Activated T-cell treated with anti-CD3 and anti-CD28 coated beads for 48 hours (primary cell): ENCODE measurements at places on chromosomes 5 and 9.

- no peak for DNase-seq
These were observed 92.9 kb upstream of the NEK6 start for GRCh38 chr9:124164811-124165210.

- DNase-seq, result no peak
These were observed 24.4 kb upstream of the MROH2B start for GRCh38 chr5:41095324-41096101.

DNA sequence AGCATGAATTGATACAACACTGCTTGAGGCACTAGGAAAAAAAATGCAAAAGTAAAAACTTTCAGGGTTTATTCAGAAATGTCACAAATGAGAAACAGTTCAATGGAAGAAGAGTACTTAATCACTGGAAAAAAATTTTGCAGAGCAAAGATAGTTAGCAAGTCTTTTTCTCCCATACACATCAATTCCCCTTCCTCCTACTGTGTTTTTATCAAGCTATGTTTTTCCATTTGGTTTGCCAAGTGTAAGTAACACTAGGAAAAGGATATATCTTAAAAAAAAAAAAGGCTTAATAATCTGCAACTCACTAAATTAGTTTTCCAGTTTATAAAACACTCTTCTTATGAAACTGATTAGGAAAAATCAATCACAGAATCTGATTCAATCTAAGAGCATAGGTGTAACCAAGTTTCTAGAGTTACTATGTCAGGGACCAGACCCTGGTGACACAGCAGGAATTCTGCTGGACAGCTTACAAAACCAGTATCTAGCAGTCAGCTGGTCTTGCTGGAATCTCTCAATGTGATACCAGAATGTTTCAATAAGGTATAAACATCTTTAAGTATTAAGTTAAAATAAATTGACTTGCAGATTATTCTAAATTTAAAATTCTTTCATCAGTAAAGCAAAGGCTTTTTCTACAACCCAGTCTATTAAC is 34.7 kb downstream of the RNF145 start:
- no peak for DNase-seq

DNA sequence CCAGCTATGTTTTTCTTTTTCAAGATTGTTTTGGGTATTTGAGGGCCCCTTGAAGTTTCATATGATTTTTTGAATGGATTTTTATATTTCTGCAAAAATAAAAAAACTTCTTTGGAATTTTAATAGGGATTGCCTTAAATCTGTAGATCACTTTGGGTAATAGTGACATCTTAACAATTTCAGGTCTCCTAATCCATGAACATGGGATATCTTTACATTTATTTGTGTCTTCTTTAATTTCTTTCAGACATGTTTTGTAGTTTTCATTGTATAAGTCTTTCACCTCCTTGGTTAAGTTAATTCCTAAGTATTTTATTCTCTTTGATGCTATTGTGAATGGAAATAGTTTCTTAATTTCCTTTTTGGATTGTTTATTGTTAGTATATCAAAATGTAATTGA is 79.1 kb downstream of the PPIC start:
- DNase-seq, result no peak

GRCh38 chr9:80885894-80886293 is 803.5 kb downstream of the TLE1 start:
- no peak for DNase-seq

GRCh38 chr5:66169534-66169933 is 25.4 kb downstream of the SREK1 start:
- no peak for DNase-seq

DNA sequence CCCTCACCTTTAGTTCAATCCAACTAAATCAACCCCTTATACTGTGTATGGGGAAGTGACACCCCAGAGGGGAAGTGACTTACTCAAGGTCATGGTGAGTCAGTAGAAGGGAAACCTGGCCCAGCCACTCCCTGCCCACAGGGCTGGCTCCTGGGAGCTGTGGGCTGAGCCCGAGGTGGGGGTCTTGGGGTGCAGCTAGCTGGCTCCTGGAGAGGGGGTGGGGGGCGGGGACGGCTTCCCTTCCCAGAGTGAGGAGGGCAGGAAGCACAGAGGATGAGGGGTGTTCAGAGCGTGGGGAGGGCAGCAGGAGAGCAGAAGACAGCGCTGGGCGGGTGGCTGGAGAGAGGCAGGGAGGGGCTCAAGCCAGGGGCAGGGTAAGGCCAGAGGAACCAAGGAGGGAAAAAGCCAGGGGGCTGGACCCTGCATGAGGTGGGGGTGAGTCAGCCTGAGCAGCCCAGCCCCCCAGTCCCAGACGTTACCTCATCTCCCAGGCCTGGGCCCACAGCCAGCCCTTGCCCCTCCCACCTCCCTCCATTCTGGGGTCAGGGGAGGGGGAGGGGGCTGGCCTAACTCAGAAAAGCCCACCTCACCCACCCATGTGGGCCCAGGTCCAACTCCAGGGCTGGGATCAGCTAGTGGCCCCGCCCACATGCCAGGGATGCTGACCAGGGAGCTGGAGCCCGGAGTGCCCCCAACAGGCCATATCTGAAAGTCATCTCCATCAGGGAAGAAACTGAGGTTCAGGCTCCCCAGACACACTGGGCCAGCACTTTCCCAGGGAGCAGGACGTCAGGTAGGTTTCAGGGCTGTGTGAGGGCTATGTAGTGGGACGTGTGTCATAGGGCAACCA is 2.8 kb downstream of the PDLIM7 start:
- DNase-seq, result no peak

DNA sequence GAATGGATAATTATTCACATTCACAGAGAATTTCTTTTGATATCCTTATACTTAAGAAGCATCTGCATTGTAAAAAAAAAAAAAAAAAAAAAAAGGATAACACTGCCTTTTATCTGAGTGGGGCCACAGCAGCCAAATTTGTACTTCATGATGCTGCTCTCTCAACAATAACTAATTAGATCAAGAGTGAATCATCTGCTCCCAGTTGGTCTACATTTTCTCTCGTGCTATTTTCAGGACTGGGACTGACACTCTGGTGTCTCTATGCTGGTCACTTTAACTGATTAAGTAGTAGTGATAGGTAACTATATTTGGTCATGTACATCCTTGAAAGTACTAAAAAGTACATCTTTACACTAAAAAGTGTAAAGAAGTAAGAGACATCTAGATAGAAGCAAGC is 90.1 kb downstream of the RFX3 start:
- DNase-seq, result no peak

DNA sequence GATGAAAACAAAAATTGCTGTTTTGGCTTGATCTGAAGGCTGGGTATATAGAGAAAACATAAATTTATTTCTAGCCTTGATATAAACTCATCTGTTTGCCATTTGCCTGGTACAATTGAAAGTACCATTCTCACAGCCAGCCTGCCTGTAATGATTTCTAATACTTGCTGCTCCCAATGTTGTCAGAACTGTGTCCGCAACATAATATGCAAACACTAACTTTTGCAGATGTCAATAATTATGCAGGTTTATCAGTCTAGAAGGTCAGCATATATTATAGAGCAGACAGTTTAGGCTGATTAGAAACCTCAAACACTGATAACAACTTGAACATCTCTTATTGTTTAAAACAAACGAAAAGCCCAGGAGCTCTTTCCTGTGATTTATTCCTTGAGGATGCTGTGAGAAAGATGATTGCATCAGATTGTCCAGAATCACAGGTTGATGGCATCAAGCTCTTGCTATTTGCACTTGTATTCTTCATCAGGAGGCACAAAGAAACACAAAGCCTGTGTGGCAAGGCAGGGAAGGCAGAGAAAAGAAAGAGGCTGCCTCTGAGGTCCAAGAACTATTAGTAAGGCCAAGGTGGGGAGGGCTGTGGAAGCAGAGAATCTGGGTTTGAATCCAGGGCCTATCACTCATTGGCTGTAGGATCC is 21.4 kb upstream of the HMHB1 start:
- DNase-seq, result no peak

DNA sequence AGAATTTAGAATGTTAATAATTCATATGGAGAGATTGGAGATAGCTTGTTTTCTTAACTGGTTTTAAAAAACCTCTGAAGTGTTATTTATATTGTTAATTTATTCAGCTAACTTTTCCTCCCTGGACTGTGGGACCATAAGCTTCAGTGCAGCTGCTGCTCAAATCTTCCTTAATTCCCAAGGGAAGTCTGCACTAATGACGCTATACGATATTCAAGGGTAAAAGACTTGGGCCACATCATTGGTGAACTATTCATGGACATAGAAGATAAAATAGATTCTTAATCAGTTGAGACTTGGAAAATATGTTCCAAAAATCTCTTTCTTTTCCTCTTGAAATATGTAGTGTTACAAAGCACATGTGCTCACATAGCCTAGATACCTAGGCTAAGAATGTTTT is 31.1 kb upstream of the GAS1 start:
- no peak for DNase-seq

DNA sequence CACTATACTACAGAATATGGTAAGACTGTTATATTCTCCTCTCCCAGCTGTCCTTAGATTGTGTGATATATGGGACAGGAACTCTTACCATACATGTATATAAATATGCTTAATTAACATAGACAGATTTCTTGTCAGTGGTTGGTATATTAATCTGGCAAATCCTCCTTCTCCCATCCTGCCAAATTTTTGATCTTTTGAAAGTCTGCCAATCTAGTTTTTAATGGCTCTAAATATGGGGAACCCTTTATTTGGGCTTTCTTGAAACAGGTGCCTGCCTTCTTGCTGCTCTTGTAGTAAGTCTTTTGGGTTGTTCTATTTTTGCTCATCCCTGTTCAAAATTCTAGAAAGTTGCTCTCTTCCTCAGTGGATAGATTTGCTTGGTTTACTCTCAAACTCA is 63.5 kb downstream of the SPATA31D1 start:
- no peak for DNase-seq

DNA sequence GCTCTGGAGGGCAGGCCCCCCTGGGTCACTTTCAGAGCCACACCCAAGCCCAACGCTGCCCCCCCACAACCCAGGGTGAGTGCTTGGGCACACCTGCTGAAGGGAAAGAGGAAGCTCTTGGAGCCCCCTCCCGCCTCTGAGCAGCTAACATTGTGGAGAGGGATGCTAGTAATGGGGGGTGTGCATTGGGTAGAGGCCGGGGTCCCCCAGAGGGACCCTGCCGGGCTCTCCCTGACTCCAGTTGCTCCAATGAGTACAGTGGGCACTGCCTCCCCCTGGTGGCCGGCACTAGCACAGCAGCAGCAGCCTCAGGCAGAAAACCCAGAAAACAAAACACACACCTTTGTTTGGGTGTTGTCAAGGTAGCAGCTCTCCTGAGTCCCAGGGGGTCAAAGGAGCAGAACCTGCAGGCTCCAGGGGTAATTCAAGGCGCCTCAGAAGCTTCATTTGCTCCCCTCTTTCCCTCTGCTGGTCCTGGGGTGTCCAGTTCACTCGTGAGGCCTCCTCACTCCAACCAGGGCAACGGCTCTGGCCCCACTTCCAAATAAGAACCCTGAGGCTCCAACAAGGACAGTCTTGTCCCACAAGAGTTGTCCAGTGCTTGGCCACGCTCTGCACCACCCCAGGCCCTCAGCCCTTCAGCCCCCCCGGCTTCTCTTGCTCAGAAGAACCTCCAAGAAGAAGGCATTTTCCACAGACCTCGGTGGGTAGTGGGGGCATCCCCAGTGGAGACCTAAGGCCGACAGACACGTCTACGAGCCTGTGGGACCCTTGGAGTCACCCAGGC is 16.1 kb downstream of the GBGT1 start:
- DNase-seq, result peak; percentile 73

DNA sequence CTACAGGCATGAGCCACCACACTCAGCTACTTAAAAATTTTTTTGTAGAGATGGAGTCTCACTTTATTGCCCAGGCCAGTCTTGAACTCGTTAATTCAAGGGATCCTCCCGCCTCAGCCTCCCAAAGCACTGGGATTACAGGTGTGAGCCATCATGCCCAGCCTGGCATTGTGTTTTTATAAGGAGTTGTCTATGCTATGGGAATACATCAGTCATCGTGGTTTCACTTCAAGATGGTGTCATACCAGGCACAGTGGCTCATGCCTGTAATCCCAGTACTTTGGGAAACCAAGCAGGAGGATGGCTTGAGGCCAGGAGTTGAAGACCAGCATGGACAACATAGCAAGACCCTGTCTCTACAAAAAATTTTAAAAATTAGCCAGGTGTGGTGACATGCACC is 49.7 kb downstream of the CYSTM1 start:
- DNase-seq, result no peak

GRCh38 chr5:38783011-38783561 is 62.7 kb upstream of the OSMR start:
- no peak for DNase-seq

- DNase-seq, result no peak
These were observed 269.9 kb downstream of the MTRR start for GRCh38 chr5:8138884-8139283.

GRCh38 chr9:76707510-76707909 is 56.7 kb upstream of the PCA3 start:
- DNase-seq, result no peak

DNA sequence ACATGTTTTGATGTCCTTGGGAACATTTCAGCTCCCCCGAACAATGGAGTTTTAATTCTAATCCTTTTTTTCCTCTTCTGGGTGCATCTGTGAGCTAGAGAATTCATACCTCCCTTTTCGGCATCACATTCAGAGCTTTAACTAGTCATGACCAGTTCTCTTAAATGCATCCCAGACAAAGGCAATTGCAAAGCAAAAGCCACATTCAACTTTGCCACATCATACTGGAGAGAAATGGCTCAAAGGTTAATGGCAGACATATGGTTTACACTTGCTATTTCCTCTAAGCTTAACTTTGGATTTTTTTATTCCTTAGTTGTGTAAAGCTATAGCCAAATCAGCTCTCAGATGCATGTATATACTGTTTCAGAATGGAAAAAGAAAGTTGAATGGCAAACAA is 153.3 kb downstream of the ESM1 start:
- DNase-seq, result no peak

GRCh38 chr5:179246227-179246626 is 99.0 kb downstream of the ADAMTS2 start:
- no peak for DNase-seq

- no peak for DNase-seq
These were observed 297.1 kb upstream of the MSX2 start for GRCh38 chr5:174427304-174427703.

DNA sequence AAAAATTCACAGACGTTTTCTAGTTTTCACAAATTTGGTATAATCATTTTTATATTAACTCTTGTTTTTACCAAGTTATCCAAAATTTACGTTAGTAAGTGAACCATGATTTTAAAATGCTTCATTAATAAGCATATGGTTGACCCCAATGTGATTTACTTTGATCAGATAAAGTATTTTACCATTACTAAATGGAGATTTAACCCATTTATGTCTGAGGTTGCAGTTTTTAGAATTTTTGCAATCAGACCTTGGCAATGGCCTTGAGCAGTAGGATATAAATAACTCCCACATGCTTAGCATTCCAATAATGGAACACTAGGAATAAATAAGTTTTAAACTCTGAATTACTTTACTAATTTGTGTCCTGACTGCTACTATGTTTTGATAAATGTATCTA is 84.6 kb downstream of the NDUFS4 start:
- no peak for DNase-seq
